Cerebellar nuclear complex (tissue), 1 donor: ENCODE measurements at places on chromosomes 2 and 18.

GRCh38 chr2:100875516-100876230, 55.7 kb downstream of the NPAS2 start:
- no peak for DNase-seq

DNA sequence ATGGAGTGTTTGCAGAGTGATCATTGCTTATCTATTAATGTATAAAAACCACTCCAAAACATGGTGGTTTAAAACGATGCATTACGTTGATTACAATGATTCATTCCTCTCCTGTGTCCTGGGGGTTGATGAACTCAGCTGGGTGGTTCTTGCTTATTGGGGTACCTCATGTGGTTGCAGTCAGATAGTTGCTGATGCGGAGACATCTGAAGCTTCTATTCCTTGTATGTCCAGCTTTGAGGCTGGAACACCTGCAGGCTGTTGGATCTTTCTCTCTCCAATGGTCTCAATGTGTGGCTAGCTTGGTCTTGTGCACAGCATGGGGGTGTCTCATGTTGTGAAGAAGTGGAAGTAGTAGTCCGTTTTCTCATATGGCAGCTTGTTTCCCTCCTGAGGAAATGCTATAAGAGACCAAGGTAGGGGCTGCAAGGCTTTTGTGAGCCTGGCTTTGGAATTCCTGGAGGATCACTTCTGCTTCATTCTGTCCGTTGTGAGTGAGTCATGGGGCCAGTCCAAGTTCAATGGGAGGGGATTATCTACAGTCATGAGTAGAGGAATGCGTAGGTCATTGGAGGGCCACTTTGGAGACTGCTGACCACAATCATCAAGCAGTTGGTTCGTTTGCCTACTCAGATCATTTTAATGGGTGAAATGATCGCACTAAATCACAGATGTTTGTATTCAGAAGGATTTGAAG, 601.0 kb downstream of the SLC4A3 start:
- no peak for DNase-seq

GRCh38 chr2:217419055-217419671, 559.3 kb upstream of the TNP1 start:
- DNase-seq = no peak

GRCh38 chr18:74444104-74444503, 13.0 kb downstream of the DIPK1C start:
- DNase-seq = no peak

DNA sequence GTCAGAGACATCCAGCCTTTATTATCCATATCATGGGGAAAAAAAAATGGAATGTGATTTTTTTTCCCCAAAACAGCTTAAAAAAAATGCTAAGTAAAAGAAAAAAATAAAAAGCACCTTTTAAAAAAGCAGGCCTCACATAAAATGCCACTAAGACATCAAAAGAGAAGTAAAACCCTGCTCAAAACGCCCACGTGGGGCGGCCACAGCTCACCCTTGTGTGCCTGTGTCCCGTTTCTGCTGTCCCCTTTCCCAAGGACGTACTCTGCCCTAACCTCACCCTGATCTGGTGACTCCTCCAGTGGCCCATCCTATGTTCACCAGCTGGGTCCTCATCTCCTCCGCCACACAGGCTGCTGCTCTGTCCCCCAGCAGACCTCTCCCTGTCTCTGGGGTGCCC, 125.4 kb downstream of the NEDD4L start:
- no peak for DNase-seq

DNA sequence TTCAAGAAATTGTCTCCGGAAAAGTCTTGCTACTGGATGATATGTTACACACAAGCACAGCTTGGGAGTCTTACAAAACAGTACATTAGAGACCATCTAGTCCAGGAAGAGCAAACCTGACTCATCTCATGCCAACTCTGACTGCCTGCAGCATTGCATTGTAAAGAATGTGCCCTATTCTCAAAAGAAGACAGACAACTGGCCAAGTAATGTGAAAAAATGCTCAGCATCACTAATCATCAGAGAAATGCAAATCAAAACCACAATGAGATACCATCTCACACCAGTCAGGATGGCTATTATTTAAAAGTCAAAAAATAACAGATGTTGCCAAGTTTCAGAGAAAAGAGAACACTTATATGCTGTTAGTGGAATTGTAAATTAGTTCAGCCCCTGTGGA, 42.7 kb upstream of the GORASP2 start:
- no peak for DNase-seq

GRCh38 chr18:10370716-10371115, 83.7 kb upstream of the APCDD1 start:
- no peak for DNase-seq

DNA sequence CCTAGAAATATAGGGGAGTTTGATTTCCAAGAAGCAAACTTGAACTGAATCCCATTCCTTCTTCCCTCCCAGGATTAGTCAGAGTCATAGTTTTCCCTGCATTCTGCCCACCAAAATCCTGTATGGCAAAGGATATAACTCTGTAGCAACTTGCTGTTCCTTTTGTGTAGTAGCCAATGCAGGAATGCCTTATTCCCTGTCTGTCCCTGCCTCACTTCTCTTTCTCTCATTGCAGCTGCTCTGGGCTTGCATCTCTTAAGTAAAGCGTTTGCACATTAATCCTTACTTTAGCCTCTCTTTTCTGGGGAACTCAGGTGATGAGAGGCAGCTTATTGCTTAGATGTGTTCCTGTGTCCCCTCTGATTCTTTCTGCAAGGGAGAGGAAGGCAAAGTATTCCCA, 333.1 kb upstream of the VWC2L start:
- DNase-seq = no peak

- DNase-seq = no peak
Measured at GRCh38 chr2:10541775-10542432, 93.8 kb upstream of the ODC1 start.

DNA sequence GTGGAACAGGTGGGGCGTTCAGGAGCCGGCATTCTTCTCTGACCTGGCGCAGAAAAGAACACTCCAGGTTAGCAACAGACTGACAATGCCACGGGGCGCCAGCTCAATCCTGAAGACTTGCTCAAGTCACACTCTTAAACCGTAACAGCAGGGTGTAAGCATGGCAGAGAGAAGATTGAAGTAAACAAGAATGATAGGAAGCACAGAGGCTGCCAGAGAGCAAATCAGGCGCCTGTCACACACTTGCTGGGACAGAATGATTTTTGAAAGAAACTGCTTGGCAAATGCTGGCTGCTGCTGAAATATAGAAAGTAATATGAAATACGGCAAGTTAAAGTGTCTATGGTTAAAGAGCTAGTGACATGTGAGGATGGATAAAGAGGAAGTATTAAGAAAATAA, 80.5 kb downstream of the MEP1B start:
- DNase-seq = no peak

- no peak for DNase-seq
Measured at GRCh38 chr2:233265899-233266431, 14.5 kb downstream of the ATG16L1 start.

DNA sequence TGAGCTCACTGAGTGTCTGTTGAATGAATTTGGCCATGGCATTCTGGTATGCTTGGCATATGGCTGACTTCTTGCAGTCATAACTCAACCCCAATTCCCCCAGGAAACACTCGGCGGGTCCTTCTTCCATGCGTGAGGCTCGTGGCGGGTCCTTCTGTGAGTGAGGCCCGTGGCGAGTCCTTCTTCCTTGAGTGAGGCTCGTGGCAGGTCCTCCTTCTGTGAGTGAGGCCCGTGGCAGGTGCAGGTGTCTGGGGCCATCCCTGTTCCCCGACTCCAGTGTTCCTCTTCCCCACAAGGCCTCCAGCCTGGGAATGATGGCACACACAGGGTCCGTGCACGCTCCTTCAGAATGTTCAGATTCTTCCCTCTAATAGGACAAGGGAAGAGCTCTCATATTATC, 169.0 kb downstream of the EIPR1 start:
- DNase-seq = no peak

DNA sequence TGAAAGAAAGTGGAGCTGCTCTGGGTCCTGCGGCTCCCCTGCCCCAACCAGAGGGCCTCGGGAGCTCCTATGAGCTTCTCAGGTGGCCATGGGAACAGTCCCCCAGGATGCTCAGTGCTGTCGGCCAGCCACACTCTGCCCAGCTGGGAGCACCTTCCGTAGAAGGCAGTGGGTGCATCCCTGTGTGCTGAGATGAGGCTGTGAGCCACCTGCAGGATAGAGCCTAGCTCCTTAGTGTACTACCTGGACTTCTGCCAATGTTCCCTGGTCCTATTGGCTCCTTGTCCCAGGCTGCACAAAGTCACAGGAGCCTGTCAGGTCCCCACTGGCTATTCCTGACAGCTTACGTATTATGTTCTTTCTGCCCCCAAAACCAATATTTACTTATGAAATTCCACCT, 16.1 kb downstream of the PRELID3A start:
- DNase-seq = no peak

DNA sequence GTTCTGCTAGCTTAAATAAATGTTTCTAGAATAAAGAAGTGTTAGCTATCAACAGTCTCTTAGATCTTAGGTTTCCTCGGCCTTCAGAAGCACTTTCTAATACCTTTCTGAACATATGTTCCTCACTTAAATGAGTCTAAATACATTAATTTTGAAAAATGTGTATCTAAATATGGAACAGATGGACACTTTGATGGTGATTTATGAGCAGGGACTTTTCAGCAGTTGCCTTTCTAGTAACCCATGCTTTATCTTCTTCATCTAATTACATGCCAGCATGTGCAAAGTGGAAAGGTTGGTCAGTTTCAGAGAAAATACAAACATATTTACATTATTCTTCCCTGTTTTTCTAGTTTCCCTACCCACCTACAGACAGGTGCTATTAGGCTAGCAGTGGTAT, 797.0 kb upstream of the CHAC2 start:
- no peak for DNase-seq

- no peak for DNase-seq
Measured at GRCh38 chr18:66548747-66549146, 55.1 kb downstream of the CDH19 start.

DNA sequence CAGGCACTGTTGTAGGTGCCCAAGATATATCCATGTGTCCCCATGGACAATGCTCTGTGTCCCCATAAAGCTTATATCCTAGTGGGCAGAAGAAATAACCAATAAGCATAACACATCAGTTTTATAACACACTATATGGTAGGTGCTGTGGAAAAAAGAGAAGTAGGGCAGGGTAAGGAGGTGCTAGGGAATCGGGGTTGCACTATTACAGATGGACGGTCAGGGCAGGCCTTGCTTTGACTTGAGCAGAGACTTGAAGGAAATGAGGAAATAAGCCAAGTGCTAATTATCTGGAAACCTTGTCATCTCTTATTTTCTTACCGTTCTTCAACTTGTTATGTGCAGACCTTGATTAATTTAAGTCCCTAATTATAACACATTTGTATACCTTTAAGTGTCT, 82.0 kb downstream of the PHLPP1 start:
- no peak for DNase-seq

- no peak for DNase-seq
Measured at GRCh38 chr2:230319211-230319862, 7.7 kb upstream of the SP140L start.

- no peak for DNase-seq
Measured at GRCh38 chr2:86218124-86218523, 18.9 kb downstream of the MRPL35 start.

DNA sequence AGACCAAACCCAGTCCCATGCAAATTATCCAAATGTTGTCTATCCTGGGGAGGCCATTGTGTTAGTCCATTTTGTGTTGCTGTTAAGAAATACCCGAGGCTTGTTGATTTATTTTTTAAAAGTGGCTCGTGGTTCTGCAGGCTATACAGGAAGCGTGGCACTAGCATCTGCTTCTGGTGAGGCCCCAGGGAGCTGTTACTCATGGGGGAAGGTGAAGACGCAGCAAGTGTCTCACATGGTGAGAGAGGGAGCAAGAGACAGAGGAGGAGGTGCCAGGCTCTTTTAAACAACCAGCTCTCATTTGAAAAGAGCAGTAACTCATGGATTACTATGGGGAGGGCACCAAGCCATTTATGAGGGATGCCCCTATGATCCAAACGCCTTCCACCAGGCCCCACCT, 80.3 kb upstream of the ARL4C start:
- DNase-seq = no peak

GRCh38 chr2:140658760-140659692, 1471.8 kb downstream of the LRP1B start:
- no peak for DNase-seq

DNA sequence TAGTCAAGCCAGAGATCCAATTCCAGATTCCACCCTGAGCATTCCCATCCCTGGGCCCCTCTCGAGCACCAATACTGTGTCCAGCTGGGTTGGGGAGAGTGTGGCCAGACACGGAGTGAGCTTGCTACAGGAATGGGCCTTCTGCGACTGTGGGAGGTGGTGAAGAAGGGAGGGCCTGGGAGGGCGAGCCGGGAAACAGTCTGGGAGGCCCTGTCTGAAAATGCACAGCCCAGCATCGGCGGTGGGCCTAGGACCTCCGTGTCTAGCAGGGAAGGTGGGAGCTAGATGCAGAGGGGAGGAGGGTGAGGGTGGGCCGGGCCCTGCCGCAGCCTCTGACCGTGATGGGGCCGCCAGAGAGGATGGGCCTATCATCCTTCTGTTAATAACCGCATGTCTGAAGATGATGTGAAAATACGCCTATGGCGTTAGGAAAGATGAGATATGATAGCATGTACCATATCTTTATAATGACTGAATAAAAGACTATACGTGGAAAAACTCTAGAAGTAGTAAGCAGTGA, 1.9 kb upstream of the OTOS start:
- DNase-seq = no peak

GRCh38 chr18:55405475-55405874, 182.5 kb downstream of the TCF4 start:
- no peak for DNase-seq

- DNase-seq = no peak
Measured at GRCh38 chr2:197254776-197255530, 55.6 kb downstream of the ANKRD44 start.

- no peak for DNase-seq
Measured at GRCh38 chr18:30358555-30358954, 684.0 kb downstream of the DSC3 start.

GRCh38 chr2:468648-469336, 180.9 kb upstream of the ALKAL2 start:
- no peak for DNase-seq

DNA sequence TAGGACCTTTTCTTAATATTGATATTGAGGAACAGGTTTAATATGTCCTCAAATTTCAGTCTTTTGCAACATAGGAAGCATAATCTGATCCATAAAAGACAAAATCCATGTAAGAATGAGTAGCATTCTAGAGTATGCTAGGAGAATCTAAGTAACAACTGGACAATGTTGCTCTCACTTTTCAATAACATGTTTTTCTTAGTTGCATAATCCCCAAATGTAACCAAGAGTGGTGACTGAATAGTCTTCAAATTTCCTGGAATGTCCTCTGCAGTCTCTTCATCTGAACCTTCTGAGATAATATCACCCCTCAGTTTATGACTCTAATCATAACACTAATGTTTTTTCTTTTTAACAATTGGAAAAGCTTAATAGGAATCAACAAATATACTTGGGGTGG, 110.0 kb upstream of the ZEB2 start:
- DNase-seq = no peak

DNA sequence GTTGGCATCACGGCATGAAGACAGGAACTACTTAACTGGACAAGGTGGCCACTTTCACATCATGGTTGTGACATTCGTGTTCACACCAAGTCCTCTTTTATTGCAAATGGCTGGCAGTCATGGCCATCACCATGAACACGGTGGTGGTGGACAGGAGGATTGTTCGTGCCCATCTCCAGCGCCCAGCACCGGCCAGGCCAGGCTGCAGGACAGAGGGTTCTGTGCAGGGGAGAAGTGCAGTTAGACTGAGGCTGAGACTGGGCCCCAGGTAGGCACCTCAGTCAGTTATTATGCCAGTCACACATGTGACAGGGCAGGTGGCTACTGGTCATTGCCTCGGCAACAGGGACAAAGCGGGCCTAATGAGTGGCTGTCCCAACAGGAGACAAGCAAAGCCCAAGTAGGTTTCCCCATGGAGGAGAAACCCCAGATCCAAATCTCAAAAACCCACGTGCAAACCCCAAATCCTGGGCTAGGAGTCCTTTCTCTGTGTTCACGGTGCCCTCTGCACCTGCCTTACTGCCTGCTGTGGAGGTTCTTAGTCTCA, 468.1 kb upstream of the MYT1L start:
- DNase-seq = no peak
